ENCODE measurements at places on chromosomes 1 and 21.

GRCh38 chr1:162229549-162229948, 147.1 kb downstream of the SPATA46 start:
- no peak for DNase-seq

- no peak for DNase-seq
These were observed 57.1 kb downstream of the TGFB2 start for GRCh38 chr1:218401998-218402785.

GRCh38 chr1:65958561-65959350, 166.1 kb downstream of the PDE4B start:
- DNase-seq: peak; percentile 29

DNA sequence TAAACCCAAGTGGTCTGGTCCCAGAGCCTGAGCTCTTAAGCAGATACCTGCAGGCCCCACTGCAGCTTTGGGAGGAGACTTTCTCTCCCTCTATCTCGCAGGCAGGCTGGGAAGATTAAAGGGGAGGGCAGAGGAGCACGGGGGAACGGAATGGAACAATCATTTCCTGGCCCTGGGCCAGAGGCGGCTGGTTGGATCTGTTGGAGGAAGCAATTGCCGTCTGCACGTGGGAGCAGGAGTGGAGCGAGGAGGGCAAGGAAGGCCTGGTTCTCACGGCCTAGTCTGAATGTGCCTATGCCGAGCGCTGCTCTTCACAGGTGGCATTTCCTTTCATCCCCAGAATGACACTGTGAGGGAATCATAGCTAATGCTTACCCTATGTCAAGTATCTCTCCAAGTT, 23.7 kb downstream of the NKAIN1 start:
- DNase-seq: no peak

- DNase-seq: no peak
These were observed 10.1 kb downstream of the FASLG start for GRCh38 chr1:172669011-172669410.

DNA sequence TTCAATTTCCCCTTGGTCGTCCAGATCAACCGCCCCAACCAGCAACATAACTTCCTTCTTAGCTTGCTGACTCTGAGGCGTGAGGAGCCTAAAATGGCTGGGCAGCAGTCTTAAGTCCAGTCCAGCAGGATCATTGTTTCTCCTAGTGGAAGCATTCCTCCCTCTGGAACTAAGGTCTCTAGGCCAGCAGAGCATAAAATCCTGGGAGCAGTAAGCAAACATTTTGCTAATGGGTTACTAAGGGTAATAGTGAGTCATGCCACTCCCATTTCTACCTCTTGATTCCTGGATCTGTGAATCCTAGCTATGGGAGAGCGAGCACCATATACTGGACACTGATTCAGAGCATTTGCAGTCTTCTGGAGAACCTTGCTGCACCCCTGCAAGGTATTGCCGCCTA, 59.9 kb downstream of the ADSS2 start:
- DNase-seq: no peak

DNA sequence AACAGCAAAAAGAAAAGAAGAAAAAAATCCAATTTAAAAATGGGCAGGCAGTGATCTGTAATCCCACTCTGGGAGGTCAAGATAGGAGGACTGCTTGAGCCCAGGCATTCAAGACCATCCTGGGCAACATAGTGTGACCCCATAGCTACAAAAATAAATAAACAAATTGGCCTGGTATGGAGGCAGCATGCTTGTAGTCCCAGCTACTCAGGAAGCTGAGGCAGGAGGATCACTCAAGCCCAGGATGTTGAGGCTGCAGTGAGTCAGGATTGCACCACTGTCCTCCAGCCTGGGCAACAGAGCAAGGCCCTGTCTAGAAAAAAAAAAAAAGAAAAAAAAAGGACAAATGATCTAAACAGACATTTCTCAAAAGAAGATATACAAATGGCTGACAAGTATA, 99.6 kb downstream of the EIF4G3 start:
- no peak for DNase-seq

- no peak for DNase-seq
These were observed 127.0 kb downstream of the CRB1 start for GRCh38 chr1:197394831-197395608.

DNA sequence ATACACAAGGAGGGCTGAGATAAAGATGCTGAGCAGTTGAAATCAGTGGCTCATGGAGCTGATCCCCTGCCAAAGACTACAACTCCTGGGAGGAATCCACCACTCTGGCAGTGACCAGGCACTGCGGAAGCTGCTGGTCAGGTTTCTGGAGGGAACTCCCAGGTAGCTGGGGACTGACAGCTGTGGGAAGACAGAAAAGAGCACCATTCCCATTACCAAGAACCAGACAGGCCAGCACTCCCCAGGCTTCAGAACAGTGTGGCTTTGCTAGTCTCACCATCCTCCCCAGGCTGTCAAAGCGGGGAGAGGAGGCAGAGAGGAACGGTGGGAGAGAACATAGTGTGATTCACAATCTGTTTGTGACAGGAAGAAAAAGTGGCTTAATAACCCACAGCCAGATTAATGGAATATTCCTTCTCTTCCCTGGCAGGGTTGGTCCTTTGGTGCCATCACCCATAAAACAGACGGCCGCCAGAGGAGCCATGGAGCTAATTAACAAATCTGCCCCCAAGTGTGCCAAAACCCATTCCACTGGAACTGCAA, 92.1 kb downstream of the MAB21L3 start:
- DNase-seq: no peak

GRCh38 chr1:95655321-95656020, 421.5 kb downstream of the RWDD3 start:
- DNase-seq: no peak

DNA sequence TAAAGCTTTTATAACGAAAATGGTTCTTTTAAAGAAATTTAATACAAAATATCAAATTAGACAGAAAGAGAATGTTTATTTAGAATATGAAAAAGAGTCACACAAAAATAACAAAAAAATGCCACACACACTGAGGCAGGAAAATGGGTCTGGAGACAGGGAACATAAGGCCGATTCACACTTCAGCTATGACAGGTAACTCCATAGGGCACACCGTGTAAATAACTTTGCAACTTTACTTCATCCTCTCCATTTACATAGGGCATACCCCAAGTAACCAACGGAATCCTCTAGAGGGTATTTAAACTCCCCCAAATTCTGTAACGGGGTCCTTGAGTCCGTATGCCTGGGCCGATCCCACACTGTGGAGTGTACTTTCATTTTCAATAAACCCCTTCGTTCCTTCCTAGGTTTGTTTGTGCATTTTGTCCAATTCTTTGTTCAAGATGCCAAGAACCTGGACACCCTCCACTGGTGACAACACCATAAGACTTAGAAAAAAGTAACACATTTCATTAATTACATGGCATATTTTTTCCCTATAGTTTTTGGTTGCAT, 23.1 kb upstream of the PTGS2 start:
- DNase-seq: no peak

GRCh38 chr1:70146488-70146887, 58.9 kb downstream of the LRRC40 start:
- DNase-seq: no peak

DNA sequence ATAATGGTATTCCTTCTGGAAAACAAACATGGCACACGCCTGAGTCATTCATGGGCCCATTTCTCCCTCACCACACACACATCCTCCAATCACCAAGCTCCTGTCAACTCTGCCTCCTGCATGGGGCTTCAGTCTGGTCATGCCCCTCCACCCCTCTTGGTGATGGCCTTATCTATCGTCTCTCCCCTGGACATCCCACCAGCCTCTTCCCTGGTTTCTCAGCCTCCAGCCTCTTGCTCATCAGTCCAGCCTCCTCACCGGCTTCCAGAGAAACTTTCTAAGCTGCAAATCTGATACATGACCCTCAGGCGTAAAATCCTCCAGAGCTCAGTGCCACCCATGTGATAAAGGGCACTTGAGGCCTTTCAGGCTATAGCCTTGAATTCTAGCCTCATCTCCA, 243.9 kb downstream of the FOXD2 start:
- DNase-seq: no peak

DNA sequence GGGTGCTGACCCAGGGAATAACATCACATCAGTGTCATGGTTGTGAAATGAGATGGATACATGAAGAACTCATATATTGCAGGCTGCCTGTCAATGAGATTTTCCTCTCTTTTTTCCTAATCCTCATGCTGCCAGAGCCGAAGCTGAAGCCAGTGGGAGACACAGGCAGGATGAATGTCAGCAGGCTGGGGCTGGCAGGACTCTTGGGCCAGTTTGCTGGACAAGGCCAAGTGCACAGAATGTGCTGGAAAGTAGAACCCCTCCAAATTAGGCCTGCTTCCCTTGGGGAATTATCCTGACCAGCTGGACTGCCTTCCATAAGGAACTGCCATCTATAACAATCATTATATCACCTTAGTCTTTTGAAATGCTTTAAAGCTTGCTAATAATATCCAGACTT, 31.4 kb downstream of the SLC44A3 start:
- DNase-seq: no peak

- DNase-seq: no peak
These were observed 520.5 kb downstream of the SMYD3 start for GRCh38 chr1:245986404-245987218.

GRCh38 chr1:39917825-39918224, 16.1 kb upstream of the MYCL start:
- no peak for DNase-seq

GRCh38 chr1:29688471-29689365, 452.4 kb downstream of the PTPRU start:
- no peak for DNase-seq

GRCh38 chr1:104136621-104137020, 386.9 kb downstream of the AMY1C start:
- DNase-seq: no peak

- DNase-seq: no peak
These were observed 52.0 kb upstream of the CAMK1G start for GRCh38 chr1:209531549-209531948.

DNA sequence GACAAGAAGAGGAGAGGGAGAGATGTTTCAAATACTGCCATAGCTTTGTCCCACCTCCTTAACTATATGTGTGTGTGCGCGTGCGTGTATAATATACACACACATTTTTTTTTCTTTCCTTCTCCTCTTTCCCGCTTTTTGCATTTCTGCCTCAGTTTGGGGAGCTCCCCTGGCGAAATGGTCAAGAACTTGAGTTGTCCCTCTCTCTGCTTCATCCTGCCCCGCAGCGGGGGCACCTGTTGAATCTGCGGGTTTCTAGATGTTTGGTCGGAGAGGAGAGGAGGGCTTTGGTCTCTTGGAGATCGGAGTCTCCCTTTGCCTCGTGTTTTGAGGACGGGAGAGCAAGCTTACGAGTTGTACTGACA, 504 bp downstream of the SCCPDH start:
- DNase-seq: peak; percentile 7

- DNase-seq: no peak
These were observed 71.5 kb downstream of the NR5A2 start for GRCh38 chr1:200099040-200099439.

DNA sequence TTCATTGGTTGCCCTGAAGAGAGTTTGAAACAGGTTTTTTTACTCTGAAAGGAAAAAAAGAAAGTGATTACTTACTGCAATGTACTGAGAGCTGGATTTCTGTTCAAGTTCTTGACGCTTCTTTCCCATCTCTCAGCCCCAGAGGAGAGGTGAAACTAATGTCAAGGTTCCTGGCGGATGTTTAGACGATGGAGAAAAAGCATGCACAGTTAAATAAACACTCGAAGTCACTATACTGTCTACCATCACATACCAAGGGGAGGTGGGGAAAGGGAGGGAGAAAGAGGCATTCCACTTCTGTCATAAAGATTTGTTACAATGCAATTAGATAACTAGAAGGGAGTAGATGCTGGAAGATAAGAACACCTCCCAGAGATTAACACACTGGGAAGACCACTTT, 177.0 kb upstream of the TNR start:
- no peak for DNase-seq

DNA sequence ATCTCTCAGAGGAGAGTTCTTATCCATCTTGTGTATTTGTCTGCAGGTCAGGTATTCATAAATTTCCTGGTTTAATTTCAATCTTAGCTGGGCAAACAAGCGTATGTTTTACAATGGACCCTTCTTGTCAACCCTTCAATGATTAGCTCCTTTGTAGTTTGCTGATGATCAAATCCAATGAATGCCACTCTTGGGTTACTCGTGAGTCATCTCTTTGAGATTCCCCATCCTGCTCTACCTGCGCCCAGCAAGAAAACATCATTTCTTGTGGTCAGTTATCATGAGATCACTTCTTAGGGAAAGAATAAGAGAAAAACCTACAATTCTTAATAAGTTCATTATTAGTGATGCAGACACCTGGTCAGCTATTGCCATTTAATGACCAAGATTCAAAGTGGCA, 572.3 kb upstream of the PKN2 start:
- no peak for DNase-seq

DNA sequence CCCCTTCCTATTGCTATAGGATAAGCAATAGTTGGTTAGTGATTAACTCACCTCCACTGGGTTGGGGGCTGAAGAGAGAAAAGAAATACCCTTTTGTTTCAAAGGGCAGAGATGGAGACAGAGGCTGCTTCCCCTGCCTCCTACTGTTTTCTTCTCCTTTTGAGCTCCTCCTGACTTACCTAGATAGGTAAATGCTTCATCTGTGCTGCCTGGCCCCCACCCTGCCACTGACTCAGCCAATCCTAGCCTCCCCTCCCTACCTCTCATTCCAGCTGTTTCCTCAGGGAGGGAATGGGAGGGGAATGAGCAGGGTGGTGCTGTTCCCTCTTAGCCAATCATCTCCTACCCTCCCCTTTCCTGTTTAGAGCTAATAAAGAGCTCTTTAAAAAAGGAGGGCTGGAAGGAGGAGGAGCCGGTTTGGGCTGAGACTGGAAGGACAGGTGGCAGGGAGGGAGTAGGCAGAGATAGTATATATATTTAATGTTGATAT, at the start of gene C1orf116:
Gene C1orf116 (minus strand): TSS at position 229 of the 490 bp plus-strand sequence. CDS start 5,158 bp downstream, outside the sequence.
- DNase-seq: peak; percentile 89

DNA sequence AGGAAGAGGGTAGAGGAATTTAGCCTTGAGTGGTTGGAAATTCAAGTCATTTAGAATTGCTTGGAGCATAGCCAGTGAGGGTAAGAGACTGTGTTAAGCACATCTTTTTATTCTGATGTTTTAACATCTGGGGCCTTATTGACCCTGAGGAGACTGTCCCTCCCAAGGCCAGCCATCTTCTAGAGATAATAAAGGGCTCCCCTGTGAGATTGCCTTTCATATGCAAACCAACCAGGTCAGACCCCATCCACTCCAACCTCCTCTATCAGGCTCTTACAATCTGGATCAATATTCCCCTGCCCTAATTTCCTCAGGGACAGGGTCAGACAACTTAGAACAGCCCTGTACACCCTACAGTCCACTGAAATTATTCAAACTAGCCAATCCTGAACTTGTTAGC, 93.8 kb downstream of the ATP1B1 start:
- no peak for DNase-seq

GRCh38 chr1:151485685-151486255, 25.4 kb upstream of the CGN start:
- DNase-seq: no peak

GRCh38 chr1:203278885-203279406, 26.4 kb upstream of the BTG2 start:
- no peak for DNase-seq

DNA sequence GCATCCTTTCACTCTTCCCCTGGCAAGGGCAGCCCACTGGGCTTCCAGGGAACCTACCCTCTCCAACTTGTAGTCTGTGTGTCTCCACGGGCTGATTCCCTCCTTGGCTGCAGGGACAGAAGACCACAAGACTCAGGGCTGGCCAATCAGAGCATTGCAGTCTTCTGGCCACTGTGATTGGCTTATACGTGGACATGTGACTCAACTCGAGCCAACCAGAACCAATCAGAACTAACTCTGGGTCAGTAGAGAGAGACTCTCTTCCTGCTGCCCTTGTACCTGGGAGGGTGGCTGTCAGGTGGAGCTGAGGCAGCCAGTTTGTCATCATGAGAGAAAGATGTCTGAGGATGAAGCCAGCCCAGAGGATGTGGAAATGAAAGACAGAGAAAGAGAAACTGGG, 64.0 kb downstream of the DHRS3 start:
- no peak for DNase-seq
